ENCODE measurements at places on chromosomes 7 and 10.
A peak's percentile ranks its signal among the peaks of the same experiment; 100 is the strongest.

DNA sequence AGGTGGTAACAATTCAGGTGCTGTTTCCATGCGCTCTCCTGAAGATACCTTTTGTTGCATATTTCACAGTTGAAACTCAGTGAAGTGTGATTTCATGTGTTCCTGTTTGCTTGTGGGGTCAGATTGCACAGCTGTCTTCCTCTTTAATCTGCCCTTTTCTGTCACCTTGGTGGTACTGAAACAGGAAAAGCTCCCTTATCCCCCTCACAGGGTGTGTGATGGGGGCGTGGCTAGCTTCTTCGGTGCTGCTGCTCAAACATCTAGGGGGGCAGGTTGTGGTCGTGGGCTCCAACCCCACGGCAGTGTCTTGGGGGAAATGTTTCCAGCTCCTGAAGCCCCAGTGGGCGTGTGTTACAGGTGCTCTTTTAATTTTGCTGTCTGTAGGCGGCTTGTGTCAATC, 107.4 kb upstream of the KLF14 start:
- no peak for DNase-seq

GRCh38 chr7:112226701-112227276, 20.3 kb downstream of the ZNF277 start:
- no peak for DNase-seq

GRCh38 chr7:50283731-50284130, 20.8 kb upstream of the IKZF1 start:
- DNase-seq, result no peak

GRCh38 chr7:7707806-7708205, 10.6 kb downstream of the RPA3 start:
- DNase-seq, result no peak

DNA sequence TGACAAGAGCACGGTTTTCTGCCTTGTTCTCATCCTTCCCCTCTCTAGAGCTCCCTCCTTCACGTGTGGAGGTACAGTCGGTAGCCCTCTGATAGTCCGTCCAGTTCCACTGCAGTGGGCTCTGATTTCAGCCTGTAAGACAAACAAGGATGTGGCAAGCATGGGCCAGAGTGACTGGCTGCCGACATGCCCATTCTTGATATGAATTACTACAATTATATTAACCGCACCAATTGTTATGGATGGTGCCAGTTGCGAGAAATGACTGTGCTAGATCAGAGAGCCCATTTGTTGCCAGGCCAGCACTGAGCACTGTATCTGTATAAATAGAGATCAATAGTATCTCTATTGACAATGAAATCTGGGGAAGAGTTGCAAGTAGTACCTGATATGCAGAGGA, 146.6 kb downstream of the CHN2 start:
- DNase-seq, result no peak

GRCh38 chr7:113394856-113395255, 276.5 kb upstream of the SMIM30 start:
- DNase-seq, result no peak

DNA sequence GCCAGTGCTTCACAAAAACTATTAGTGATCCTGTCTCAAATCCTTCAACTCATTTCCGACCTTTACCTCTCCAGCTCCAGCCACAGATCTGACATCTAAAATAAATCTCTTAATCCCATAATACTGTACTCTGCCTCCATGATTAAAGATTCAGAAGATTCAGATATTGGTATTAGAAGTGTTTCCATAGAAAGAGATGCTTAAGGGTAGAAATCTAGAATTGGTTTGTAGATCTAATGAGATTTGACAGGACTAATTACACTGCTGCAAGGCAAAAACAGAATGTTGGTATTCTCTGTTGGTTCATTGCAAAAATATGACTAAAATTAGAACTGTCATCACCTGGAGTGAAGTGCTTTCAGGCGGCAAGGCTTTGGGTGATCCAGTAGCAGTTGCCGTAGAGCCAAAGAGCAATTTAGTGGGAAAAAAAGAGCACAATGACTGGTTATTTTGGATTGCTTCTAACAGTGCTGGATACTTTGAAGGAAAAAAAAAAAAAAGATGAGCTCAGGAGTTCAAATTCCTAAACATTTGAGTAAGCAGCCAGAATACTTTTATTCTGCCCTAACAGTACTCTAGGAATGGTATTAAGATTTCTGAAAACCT, 940.1 kb upstream of the SORCS1 start:
- DNase-seq, result no peak

DNA sequence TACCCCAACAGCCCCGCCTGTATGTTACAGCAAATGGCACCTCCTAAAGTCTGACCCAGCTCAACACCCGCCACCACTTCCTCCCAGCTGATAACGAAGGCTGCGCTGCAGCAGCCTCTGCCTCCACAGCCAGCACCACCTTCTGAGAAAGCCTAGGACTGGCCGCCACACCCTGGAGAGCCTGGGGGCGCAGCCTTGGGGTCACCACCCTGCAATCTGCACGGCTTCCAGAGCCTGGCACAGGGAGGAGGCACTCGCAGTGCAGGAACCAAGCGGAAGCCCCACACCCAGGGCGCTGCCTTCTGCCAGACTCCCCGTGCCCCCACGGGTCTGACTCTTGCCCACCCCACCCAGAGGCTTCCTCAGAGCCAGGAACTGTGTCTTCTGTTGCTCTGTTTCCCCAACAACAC, 112.5 kb downstream of the MAD1L1 start:
- DNase-seq, result no peak

DNA sequence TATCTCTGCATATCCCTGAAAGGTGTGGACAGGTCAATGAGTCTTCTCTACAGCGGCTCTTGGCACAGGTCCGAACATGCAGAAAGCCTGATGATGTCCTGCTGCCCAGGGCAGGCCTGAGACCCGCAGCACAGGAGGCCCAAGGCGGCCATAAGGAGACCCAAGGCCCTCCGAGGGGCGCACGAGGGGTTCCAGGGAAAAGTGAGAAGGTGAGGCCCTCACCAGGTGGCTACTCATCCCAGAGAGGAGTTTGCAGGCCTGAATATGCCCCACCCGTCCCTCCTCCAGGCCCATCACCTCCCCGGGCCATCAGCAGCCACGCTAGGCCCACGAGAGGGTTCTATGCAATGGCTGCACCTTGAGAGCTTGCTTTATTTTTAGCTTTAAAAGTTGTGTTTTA, 173.4 kb upstream of the RHEB start:
- DNase-seq, result no peak

DNA sequence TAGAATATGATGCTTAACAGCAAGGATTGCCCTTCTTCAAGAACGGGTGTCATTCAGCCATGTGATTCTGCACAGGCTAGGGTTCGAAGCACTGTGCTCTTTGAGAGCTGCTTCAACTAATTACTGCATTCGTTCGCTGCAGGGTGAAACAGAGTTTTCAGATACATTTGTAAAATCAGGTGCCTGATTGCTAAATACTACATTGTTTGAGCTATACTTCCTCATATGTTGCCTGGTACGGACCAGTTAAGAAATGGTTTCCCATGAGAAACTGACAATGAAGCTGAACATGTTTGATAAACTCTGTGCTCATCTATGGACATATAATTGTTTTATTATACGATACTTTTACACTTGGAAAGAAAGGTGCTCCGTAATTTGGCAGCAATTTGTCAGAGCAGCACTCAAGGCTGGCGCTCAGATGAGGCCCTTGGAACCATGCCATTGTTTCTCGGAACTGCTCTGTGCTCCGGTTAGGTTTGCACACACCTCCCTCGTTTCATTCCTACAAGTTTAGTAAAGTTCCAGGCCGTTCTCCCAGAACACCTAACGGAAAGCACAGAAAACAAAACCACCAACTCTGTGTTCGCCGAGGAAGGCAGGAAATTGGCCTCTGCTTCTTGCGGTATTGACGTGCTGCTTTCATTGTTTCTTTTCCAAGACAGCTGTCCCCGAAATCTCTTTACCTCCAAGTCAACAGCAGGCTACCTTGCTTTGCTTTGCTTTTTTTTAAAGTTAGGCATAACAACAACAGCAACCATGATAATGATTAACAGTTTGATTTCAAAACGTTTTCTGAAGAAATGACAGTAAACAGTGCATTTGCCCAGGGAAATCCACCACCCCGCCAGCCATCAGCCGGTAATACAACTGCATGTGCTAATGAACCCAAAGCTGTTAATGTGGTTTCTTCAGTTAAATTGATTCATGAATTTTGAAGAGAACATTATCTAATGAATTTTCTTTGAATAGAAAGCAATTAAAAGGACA, 206.9 kb downstream of the EBF3 start:
- DNase-seq, result peak; percentile 60

GRCh38 chr10:52883996-52884871, 111.7 kb upstream of the MBL2 start:
- DNase-seq, result peak; percentile 68
